Fibroblast of pulmonary artery (primary cell): ENCODE measurements at places on chromosomes 1 and 21.

- DNase-seq: no peak
These were observed 26.9 kb downstream of the NENF start for GRCh38 chr1:212459656-212460055.

DNA sequence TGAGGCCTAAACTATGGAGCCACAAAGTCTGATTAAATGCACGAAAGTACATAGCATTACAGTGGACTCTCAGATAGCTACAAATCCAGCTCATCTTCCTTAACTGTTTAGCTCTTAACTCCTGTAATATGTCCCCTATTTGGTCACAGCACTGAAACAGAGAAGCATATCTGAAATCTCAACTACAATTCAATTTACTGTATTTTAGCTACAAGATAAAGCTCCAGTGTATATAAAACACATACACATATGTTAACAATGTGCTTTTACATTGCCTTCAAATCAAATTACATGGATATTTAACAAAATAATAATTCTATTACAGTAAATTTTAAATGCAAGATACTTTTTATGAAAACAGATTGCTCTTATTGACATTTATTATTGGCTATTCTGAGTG lies 849.3 kb upstream of the PRMT6 start:
- DNase-seq: no peak

GRCh38 chr1:214720561-214720960 lies 117.6 kb downstream of the CENPF start:
- DNase-seq: peak; percentile 24

GRCh38 chr1:24181619-24182018 lies 5.5 kb downstream of the IFNLR1 start:
- no peak for DNase-seq

GRCh38 chr1:204959374-204959773 lies 83.6 kb upstream of the CNTN2 start:
- DNase-seq: no peak

- DNase-seq: peak; percentile 26
These were observed 16.7 kb downstream of the CAMTA1 start for GRCh38 chr1:6801966-6802365.

- no peak for DNase-seq
These were observed 10.3 kb upstream of the CFAP126 start for GRCh38 chr1:161378014-161378413.

GRCh38 chr1:182668521-182669054 lies 15.8 kb downstream of the RGS8 start:
- no peak for DNase-seq

GRCh38 chr1:53769780-53770179 lies 30.8 kb upstream of the GLIS1 start:
- peak; percentile 33 for DNase-seq

DNA sequence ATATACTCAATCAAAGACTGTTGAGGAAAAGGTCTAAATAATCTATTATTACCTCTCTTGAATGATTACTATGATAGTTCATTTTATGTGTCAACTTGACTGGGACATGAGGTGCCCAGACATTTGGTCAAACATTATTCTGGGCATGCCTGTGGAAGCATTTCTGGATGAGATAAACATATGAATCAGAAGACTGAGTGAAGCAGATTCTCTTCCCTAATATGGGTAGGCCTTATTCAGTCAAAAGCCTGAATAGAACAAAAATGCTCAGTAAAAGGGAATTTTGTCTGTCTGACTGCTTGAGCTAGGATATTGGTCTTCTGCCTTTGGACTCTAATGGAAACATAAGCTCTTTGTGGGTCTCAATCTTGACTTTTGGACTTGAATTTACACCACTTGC lies 73.3 kb upstream of the SOX13 start:
- DNase-seq: peak; percentile 6

DNA sequence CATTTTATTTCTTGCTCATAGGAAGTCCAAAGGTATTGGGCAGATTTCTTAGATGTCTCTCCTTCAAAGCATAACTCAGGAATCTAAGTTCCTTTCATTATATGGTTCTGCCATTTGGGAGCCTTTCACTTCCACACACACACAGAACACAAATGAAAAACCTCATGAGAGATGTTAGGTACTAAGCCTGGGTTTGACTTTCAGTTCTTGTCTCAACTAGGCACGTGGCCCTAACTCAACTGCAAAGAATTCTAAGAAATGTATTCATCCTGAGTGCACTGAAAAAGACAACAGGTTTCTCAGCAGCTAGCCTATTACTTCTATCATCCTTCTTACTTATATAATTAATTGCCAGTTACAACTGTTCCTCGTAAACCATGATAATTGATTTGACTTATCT lies 190.0 kb upstream of the SAMSN1 start:
- no peak for DNase-seq

- no peak for DNase-seq
These were observed 5.3 kb downstream of the CCDC24 start for GRCh38 chr1:43996733-43997115.

GRCh38 chr21:44303490-44303981 lies 3.7 kb downstream of the PFKL start:
- DNase-seq: no peak

DNA sequence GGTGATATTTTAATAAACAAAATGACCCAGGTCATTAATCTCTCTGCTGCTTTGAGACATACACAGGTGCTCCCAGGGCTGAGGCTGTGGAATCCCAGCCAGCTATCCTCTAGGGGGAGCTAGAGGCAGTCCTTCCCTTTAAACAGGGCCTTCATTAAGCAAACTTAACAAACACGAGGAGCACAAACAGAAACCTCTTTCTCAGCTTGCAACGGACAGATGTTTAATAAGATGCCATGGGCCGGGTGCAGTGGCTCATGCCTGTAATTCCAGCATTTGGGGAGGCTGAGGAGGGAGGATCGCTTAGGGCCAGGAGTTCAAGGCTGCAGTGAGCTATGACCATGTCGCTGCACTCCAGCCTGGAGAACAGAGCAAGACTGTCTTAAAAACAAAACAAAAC lies 106.7 kb downstream of the HIVEP3 start:
- peak; percentile 90 for DNase-seq

DNA sequence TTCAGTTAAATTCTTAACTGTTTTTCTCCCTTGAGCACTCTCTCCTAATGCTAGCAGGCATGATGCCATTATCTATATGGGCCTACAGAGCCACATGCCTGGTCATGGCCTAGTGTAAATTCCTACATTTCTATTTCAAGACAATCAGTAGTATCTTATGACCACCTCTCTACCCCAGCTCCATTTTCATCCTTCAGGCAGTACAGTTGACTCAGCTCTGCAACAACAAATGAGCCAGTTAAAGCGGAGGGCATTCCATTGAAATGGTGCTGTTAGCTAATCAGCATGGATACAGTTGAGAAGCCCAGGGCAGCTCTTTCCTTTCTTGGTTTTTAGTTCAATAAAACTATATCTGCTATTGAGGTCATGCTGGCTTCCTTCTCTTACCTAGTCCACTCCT lies 150.0 kb downstream of the PPP1R12B start:
- no peak for DNase-seq

DNA sequence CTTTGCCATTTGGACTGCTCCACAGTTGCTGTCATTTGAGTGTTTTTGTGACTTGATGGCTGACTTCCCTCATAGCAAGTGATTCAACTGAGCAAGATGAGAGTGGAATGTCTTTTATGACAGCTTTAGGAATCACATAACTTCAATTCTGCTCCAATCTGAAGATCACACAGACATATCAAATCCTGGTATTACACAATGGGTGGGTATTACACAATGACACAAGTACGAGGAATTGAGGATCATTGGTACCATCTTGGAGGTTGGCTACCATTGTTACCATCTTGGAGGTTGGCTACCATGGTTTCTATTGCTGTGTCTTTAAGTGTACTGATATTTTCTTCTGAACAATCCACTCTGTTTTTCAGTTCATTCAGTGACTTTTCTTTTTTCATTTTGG lies 8.5 kb upstream of the TSHB start:
- no peak for DNase-seq

- DNase-seq: no peak
These were observed 6.9 kb upstream of the ANGPTL3 start for GRCh38 chr1:62590255-62590969.

DNA sequence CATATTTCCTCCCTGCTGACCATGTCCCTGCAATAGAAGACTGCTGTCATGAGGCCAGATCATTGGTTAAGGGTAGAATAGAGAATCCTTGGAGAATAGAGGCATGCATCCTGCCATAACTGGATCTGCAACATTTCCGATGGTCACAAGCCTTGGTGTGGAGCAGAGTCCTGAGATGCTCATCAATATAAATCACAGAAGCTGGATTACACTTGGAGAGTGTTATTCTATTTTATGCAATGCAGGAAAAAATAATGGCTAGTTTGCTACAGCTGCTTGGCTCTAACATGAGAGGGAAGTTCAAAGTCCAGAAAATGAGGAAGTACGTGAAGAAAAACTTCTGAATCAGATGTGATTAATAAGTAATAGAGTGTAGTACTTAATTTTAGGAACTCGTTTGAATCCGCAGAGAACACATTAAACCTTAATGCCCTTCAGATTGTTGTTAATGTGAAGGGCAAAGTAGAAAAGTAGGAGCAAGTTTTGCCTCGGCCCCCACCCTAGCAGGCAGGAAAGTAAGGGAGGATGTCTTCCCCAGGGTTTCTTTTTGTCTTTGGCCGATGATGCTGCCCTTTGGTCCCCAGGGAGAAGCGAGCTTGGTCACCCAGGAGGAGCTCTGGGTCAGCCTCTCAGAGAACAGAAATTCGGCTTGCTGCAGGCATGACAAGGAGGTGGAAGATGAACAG lies 59.5 kb downstream of the KCNK1 start:
- DNase-seq: no peak

DNA sequence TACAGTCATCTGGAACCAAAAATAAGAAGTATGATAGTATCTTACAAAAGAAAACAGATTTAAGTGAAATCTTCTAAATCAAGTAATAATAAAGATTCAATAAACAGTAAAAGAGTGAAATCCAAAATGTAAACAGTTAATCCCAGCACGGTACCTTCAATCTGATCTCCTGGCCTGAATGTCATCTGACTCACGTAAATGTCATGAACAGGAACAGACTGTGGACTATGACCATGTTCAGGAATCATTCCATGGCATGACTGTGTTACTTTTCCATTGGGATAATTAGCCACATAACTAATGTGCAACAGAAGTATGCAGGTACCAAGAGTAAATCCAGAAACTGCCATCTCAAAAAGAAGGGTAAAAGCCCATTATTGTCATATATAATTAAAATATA lies 18.0 kb downstream of the FRRS1 start:
- no peak for DNase-seq

GRCh38 chr1:171817511-171818265 lies 23.6 kb upstream of the DNM3 start:
- DNase-seq: peak; percentile 64

- no peak for DNase-seq
These were observed at the start of gene THEM5 for GRCh38 chr1:151853411-151853943. TSS of gene THEM5 (minus strand) at chr1:151853712. CDS start at chr1:151853565, 147 bp downstream.

DNA sequence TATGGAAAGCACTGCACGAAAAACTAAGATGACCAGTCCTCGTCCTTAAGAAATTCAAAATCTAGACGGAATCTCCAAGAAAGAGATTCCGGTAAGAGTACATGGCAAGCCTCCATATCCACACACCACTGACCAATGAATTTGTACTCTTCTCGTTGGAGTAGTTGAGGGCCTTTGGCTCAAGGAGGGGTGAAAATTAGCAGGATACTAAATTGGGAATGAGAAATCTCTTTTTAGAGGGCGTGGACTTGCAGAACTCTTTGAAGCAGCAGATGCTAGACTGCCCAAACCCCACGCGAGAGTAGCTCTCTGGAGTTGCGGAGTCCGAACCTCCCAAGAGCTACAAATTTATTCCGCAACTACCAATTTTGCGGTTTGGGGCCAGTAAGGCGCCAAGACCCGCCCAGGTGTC lies 872 bp upstream of the PPP2R5A start:
- peak; percentile 43 for DNase-seq

DNA sequence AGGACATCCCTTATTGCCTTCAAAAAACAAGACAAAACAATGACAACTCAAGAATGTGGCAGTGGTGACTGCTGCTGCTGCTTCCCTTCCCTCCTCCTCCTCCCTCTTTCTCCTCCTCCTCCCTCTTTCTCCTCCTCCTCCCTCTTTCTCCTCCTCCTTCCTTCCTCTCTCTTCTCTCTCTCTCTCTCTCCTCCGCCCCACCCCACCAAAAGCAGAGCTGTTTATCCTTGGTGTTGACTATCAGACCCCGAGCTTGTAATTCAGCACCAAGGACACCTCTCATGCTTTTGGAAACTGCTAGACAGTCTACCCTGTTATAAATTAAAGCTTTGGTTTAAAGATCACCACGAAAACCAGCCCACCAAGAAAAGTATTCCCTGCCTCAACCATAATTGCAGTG lies 72.4 kb upstream of the IFNAR2 start:
- DNase-seq: peak; percentile 24

- DNase-seq: no peak
These were observed 159.2 kb downstream of the AGBL4 start for GRCh38 chr1:49864581-49864980.

- peak; percentile 92 for DNase-seq
These were observed 20.0 kb upstream of the BCAR3 start for GRCh38 chr1:93701629-93702028.

- peak; percentile 70 for DNase-seq
These were observed 3.3 kb upstream of the CNR2 start for GRCh38 chr1:23916209-23917131.

DNA sequence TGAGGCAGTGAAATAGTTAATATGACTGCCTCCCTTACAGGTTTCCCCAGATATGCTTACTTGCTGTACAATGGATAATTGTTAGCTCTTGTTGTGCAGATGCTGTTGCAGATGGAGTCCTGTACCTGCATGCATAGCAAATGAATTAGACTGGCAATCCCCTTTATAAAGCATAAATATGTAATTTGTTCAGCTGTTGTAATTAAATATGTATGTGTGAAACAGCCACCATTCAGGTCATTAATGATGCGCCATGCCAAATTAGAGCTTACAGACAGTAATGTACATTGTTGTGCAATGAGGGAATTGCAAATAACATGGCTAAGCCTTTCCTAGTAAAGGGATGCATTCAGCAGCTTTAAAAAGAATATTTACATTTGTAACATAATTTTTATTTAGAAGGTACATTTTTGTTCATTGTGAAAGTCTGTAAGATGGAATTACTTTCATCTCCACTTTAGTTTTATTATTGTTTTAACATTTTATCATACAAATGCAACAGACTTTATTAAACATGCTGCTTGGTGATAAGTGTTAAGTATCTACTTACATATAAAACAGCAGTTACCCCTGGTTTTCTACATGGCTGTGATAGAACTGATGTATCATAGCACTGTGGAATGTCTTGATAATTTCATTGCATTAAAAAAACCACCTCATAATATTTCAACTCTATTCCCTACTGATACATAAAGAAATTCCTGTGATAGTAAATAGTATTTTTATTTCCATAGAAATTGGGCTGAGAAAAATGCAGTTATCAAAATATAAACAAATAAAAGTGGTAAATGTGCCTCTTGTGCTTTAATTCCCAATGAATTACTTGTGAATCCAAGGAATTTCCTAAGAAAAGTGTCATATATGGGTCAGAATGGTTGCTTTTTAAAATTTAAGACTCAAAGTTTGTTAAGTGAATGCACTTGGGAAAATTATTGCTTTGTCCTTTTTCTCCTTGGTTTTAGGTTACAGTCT lies 99.0 kb downstream of the NFIA start:
- DNase-seq: no peak

DNA sequence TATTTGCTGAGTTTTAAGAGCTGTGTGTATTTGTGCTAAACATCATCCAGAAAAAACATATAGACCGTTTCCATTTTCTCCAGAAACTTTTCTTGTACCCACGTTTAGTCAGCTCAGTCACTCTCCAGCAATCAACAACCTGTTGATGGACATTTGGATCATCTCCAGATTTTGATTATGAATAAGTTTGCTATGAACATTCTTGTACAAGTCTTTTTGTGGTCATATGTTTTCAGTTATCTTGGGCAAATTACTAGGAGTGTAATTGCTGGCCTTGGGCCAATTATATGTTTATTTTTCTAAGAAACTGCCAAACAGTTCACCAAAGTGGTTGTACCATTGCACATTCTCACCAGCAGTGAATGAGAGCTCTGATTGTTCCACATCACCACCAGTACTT lies 221.8 kb downstream of the CENPF start:
- no peak for DNase-seq
